ENCODE measurements at places on chromosomes 5 and 9.

GRCh38 chr9:36101916-36102741 lies 34.4 kb upstream of the GLIPR2 start:
- DNase-seq, result peak; percentile 94

- DNase-seq, result peak; percentile 92
Measured at GRCh38 chr9:16337322-16338029, 533.0 kb downstream of the BNC2 start.

DNA sequence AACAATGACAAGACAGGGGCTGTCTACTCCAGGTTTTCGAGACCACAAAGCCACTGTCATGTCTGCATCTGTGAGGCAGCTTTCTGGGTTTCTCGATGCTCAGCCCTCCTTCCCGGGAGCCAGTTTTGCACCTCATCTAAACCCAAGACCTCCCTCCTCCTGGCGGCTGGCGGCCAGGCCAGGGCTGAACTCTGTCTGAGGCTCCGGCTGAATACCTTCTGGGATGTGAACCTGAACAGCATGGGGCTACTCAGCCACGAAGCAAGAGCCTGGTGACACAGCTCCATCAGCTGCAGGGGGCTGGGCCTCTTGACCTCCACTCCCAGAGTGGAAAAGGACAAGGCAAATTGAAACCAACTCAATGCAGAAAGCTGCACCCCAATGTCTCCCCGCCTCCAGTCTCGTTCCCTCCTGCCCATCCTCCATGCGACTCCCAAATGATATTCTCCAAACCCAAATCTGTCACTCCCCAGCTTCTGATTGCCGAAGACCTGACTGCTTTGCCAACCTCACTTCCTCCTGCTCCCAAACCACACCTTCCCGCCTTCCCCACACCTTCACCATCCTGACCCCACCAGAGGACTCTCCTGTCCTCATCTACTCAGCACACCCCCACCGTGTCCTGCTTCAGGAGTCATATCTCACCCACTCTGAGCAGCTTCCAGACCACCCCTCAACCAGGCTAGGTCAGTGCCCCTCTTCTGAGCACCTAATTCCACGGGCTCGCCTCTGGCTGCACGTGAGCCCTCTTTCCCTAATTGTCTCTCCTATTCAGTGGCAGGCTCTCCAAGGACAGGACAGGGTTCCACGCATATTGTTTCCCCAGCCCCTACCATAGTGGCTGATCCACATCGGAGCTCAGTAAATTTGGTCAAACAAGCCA lies 4.5 kb downstream of the ANKS6 start:
- peak; percentile 57 for DNase-seq

- DNase-seq, result no peak
Measured at GRCh38 chr5:6989230-6989629, 276.0 kb downstream of the TENT4A start.

DNA sequence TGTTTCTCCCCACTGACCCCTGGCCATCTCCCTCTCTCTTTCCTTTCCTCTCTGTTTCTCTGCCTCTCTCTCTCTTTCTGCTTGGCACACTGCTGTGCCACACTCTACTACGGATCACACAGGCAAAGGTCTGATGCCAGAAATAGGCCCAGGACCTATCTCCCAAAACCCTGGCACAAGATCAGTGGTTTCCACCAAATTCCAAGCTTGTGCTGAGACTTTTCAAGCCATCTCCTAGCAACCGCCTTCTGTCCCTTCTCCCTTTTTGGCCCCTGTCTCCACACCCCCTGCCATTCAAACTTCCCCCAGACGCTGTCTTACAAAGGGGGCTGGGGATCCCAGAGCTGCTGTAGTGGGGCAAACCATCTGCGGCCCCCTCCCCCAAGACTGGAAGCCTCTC lies 38.5 kb upstream of the RARS1 start:
- no peak for DNase-seq

DNA sequence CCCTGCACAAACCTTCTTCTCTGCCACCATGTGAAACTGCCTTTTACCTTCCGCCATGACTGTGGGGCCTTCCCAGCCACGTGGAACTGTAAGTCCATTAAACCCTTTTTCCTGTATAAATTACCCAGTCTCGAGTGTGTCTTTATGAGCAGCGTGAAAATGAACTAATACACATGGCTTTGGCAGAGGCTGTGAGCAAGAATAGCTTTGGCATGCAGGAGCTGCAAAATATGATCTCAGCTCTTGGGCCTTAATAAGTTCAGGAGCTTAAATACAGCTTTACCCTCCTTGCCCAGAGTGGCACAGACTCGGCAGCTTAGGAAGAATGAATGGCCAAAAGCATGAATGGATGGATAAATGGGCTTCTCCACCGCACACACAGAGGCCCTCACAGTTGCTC lies 15.7 kb upstream of the SLC36A1 start:
- no peak for DNase-seq

GRCh38 chr9:17481565-17481964 lies 97.3 kb upstream of the SH3GL2 start:
- DNase-seq, result no peak

DNA sequence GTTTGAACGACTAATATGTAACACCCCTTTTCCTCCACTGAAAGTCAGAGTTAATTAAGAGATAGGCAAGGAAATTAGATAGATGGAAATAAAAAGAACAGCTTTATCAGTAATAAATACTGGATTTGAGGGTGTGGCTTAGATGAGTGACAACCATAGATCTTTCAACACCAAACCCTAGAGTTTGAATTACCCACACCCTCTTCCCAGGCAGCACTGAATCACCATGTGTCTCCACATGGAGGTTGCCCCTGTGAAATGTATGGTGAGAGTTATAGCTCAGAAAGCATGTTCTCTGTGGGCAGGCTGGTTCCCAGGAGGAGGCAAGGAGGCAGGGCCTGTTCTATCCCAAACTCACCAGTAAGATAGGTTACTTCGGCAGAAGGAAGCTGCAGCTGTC lies 69.7 kb downstream of the TMEM174 start:
- DNase-seq, result no peak

- no peak for DNase-seq
Measured at GRCh38 chr5:179348843-179349242, 3.6 kb upstream of the ADAMTS2 start.

GRCh38 chr9:112248722-112249121 lies 73.6 kb upstream of the SUSD1 start:
- no peak for DNase-seq

DNA sequence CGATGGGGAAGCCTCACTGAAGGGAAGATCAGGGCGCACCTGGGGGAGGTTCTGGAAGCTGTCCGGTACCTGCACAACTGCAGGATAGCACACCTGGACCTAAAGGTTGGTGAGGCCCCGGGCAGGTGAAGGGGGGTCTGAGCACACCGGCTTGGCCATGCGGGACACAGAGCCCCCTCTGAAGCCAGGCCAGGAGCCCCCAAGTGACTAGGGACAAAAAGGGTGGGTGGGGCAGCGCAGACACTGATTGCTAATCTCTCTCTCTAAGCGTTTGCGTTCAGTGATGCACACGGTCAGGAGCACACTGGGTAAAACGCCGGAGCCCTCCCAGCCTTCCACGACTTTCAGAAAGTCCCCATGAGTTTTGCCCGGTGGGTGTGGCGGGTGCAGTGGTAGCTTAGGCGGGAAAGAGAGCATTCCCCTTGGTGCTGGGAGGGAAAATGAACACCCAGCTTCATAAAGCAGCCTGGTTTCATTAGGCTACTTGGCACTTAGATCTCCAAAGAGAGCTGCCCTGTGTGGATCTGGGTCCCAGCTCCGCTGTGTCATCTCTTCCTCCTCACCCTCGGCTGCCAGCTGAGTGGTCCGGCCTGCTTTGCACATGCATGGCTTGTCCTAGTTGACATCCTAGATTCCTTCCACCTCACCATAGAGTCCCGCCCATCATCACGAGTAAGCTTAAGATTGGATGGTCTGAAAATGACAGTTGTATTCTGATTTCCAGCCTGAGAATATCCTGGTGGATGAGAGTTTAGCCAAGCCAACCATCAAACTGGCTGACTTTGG lies 74.2 kb upstream of the OTULINL start:
- DNase-seq, result no peak

GRCh38 chr9:14240537-14240936 lies 73.4 kb downstream of the NFIB start:
- DNase-seq, result no peak

DNA sequence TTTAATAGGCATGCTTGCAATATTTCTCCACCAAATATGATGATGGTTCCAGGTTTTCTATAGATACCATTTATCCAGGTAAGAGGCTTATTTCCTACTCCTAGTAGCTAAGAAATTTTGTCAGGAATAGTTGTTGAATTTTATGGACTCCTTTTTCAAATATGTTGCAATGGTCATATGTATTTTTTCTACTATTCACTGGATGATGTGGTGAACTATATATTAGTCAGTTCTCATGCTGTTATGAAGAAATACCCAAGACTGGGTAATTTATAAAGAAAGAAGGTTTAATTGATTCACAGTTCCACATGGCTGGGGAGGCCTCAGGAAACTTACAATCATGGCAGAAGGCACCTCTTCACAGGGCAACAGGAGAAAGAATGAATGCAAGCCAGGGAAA lies 141.1 kb upstream of the NR3C1 start:
- DNase-seq, result no peak

DNA sequence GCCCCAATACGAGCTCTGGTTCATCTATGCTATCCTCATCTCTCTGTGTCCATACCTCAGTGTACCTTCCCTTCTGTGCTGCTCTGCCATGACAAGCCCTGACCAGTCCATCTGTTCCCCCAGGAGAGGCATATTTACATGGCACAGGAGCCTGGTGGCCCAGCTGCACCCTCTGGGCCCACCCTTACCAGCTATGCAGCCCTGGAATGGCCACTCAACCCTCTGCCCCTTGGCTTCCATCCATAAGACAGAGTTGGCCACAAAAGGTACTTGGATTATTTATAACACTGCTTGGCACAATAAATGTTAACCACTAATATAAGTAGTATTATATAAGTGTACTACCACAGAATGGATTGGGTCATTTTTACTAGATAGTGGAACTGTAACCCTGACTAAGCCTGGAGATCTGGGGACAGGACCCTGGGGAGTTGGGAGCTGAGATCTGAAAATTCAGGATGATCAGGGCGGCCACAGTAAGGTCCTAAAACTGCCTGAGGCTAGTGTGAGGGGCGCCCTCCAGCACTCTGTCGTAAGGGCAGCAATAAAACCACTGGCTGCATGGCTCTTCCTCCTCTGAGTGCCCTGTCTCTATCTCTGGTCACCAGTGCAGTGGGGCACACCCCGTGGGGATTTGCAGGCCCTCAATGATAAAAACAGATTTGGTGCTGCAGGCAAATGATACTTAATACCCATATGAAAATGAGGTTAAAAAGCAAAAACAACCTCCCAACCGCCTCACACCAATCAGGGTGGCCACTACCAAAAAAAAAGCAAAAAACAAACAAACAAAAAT lies 65.8 kb downstream of the SEMA4D start:
- no peak for DNase-seq

- DNase-seq, result no peak
Measured at GRCh38 chr5:128253880-128254279, 170.3 kb downstream of the SLC12A2 start.

DNA sequence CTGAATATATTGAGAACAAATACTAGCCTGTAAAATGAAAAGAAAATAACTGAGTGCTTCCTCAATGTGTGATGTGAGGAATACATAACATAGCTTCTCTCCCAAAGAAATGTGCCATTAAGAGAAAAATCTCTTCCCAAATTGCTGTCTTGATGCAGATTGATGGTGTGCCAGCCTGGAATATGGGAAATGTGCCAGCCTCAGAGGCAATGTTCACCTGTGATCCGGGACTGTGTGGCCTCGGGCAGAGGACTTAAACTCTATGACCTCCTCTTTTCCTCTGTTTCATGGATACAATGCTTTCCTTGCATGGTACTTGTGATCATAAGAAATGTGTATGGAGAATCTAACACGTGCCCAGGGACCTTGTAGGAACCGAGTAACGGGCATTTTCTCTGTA lies 370.9 kb downstream of the DIRAS2 start:
- DNase-seq, result no peak

- DNase-seq, result no peak
Measured at GRCh38 chr9:135736979-135737839, 35.2 kb downstream of the KCNT1 start.

- no peak for DNase-seq
Measured at GRCh38 chr5:165728425-165728824, 2223.0 kb downstream of the MAT2B start.

GRCh38 chr9:130936285-130937117 lies 2.5 kb downstream of the FIBCD1 start:
- no peak for DNase-seq

DNA sequence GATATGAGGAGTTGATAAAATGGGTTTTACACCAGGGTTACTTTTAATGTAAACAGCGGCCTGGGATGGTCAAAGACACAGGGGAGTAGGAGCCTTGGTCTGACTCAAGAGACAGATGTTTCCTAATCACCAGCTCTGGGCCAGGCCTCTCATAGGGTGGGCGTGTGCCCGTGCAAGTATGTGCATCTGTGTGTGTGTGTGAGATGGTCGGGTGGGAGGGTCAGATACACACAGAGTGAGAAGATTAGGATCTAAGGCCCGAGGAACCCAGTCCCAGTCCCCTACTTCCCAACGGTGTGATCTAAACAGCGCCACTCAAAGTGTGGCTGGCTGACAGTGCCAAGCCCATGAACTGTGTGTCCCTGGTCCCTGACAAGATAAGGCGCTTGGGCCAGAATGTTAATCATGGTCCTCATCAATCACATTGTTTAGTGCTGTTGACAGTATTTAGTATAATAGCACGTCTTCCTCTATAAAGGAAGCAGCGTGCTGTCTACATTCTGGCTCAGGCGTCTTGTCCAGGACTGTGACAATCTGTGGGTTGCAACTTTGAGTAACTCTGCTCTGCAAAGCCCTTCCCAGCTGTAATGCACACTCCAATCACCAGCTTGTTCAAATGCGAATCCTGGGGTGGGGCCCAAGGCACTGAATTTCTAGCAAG lies 173.7 kb downstream of the DAB2IP start:
- DNase-seq, result no peak

DNA sequence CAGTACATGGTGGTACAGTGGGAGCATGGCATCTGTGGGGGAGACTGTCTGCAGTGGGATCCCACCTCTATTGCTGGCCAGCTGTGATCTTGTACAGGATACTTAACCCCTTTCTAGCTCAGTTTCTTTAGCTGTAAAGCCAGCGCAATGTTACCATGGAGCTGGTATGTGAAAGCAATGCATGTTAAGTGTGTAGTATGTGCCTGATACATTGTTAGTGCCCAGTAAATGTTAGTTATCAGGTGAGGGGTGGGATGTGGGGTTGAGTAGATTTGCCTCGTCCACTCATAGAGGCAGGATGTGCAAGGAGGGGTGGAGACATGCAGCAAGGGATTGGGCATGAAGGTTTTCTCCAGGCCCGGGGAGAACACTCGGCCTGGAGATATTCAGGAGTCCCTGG lies 12.3 kb downstream of the ZBED3 start:
- DNase-seq, result no peak

DNA sequence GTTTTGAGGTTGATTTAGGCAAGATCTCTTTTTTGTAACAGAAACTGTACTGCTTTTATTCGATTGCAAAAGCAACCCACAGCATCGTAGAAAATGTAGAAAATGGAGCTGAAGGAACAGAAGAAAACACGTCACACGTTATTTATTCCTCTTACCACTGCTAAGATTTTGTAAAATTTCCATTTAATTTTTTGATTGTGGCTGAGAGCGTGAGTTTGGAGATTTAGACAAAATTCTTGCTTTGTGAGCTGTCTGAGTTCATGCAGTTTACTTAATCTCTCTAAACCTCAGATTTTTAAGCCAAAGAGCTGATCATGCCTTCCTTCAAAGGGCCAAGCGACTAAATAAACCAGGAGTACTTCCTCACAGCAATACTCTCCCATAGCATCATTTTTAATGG lies 24.8 kb downstream of the DPYSL3 start:
- no peak for DNase-seq

GRCh38 chr5:172868436-172868923 lies 34.4 kb downstream of the ERGIC1 start:
- no peak for DNase-seq

GRCh38 chr9:38207247-38207778 lies 138.3 kb upstream of the SHB start:
- no peak for DNase-seq
